ENCODE measurements at places on chromosomes 1 and 21.

DNA sequence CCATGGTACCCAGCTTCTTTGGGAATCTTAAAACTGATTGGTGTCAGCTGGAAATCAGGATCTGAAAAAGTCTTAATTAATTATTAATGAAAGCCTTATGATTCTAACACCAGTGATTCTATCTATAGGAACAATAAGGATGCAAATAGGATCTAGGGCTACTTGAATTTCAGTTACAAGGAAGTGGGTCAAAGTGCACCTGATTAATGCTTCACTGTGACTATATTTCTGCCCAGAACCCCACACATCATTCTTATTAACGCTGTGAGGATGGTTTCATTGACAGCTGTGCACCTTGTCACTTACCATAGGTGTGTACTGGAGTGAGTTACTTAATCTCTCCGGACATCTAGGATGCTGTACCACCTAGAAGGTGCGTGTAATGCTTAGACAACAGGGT, 99.8 kb upstream of the ETV3 start:
- no peak for DNase-seq

DNA sequence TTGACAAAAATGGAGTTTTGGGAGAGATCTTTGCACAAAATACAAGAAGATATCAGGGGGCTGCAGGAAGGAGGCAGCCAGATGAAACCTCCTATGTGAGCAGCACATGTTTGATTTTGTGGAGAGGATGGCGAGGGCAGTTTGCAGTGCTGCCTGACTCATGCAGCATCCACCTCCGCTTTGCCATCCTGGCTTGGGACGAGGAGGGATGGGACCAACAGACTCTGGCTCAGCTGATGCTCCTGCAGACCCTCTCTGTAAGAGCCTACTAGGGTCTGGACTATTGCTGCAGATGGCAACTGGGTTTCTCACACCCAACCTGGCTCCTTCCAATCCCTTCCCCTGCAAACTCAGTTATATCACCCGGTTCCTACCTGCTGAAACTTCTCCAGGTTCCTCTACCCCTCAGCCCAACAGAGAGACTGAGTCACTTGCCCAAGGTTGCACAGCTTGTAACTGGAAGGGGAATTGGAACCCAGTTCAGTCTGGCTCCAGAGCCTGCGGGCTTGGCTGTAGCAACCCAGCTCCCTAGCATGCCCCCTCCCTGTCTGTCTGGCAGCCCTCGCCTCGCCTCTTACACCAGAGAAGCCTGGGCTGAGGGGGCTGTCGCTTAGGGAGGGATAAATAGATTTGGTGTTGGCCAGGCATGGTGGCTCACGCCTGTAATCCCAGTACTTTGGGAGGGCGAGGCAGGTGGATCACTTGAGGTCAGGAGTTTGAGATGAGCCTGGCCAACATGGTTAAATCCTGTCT, 205.8 kb downstream of the PTPRU start:
- no peak for DNase-seq

GRCh38 chr1:87134061-87134460, 194.6 kb upstream of the LMO4 start:
- DNase-seq = no peak

- no peak for DNase-seq
These were observed 169.3 kb upstream of the NR5A2 start for GRCh38 chr1:199858171-199858570.

DNA sequence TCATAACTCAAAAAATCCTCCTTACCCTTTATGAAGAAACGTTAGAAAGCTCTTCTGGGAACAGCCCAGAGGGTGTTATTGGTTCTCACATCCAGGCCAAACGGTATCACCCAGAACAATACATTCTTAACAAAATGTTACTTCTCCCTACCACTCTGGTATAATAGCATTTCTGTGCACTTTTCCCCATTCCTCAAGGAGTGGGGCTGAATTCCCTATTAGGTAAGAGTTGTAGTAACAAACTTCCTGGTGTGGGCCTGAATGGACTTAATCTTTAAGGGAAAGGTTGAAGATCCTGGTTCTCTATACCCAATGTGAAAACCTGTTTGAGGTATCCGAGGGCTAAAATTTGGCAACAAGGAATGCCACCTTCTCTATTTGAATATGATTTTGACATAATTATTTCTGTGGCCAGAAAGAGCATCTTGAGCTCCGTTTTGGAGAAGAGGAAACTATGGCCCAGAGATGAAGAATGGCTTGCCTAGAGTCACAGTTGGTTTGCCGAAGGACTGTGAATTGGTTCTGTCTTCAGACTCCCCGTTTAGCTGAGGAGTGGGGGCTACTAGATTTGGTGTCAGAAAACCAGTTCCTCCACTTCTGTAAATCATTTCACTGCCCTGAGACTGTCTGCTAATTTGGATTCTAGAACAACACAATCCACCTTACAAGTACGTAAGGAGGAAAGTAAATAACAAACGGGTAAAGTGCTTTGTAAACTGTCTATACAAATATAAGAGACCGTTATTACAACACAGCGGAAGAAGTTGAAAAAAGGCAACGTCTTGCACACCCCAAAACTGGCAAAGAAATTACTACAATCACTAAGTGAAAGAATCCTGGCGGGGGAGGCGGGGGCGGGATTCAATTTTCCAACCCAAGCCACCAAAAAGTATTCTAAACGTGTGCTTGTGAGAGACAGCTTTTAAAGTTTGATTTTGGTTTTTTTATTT, 2.3 kb downstream of the ANP32E start:
- peak; percentile 15 for DNase-seq

DNA sequence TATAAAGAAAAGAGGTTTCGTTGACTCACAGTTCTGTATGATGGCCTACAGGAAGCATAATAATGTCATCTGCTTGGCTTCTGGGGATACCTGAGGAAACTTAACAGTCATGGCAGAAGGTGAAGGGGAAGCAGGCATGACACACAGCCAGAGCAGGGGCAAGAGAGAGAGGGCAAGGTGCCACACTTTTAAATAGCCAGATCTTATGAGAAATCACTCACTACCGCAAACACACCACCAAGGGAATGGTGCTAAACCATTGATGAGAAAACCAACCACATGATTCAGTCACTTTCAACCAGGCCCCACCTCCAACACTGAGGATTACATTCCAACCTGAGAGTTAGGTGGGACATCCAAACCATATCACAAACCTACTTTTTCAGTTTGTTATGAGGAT, 245.9 kb upstream of the SGIP1 start:
- DNase-seq = peak; percentile 43

GRCh38 chr1:202565890-202566602, 144.2 kb downstream of the SYT2 start:
- DNase-seq = no peak

GRCh38 chr1:152539901-152540300, 25.6 kb downstream of the CRCT1 start:
- DNase-seq = no peak

GRCh38 chr1:12756768-12757413, 10.9 kb downstream of the CFAP107 start:
- no peak for DNase-seq

DNA sequence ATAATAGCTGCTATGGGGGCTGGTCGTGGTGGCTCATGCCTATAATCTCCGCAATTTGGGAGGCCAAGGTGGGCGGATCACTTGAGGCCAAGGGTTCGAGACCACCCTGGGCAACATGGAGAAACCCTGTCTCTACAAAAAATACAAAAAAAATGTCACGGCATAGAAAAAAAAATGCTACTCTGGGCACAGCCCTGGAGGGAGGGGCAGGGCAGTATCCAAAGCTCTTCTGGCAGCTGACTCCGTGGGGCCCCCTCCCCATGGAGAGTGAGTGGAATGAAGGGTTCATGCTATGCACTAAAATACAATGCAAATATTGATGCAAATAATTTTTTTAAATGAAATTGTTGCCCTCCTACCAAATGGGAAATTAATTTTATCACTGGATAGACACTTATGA, 78.7 kb downstream of the DESI2 start:
- no peak for DNase-seq

DNA sequence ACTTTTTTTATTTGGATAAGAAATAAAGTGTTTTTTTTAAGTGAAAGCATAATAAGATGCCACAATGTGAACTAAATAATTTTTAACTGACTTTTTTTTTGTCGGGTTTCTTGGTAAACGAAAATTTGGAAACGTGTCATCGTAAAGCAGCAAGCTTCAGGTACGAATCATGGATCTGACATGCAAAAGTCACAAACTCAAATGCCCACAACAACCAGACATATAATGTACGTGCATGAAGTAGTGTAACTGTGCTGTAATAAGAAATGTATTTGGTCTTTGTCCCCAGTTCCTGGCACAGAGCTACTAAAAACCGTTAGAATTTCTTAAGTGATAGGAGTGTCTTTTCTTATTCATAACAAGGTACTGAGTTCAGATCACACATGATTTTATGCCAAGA, 44.3 kb upstream of the LRRC7 start:
- DNase-seq = no peak

DNA sequence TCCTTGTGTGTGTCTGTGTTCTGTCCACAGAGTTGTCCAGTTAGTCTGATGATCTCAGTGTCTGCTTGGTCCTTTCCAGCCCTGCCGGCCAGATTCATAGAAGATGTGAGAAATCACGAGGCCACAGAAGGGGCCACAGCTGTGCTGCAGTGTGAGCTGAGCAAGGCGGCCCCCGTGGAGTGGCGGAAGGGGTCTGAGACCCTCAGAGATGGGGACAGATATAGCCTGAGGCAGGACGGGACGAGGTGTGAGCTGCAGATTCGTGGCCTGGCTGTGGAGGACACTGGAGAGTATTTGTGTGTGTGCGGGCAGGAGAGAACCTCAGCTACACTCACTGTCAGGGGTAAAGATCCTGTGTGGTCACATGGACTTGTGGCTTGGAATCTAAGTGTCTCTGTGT, 95.8 kb downstream of the OBSCN start:
- DNase-seq = no peak

GRCh38 chr21:30336596-30336995, 898 bp downstream of the KRTAP27-1 start:
- no peak for DNase-seq

- DNase-seq = no peak
These were observed 98.6 kb downstream of the NAV1 start for GRCh38 chr1:201637282-201638079.

- DNase-seq = no peak
These were observed 41.4 kb upstream of the HMGN1 start for GRCh38 chr21:39390212-39390765.

DNA sequence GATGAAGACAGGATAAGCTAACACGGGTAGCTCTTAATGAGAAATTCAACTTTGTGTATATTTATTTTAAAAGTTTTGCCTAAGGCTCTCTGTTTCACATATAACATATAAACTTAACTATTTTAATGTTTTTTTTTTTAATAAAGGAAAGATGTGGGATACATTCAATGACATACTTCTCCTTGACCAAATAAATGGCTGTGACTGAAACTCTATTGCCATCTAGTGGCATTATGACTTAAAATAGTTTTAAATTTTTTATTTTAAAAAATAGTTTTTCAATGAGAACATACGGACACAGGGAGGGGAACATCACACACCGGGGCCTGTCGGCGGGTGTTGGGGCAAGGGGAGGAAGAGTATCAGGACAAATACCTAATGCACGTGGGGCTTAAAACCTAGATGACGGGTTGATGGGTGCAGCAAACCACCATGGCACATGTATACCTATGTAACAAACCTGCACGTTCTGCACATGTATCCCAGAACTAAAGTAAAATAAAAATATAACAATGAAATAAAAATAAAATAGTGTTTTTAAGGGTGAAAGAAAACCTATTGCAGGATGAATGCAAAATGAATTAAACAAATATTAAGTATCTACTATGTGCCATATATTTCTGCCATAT, 83.4 kb downstream of the LYST start:
- peak; percentile 15 for DNase-seq

DNA sequence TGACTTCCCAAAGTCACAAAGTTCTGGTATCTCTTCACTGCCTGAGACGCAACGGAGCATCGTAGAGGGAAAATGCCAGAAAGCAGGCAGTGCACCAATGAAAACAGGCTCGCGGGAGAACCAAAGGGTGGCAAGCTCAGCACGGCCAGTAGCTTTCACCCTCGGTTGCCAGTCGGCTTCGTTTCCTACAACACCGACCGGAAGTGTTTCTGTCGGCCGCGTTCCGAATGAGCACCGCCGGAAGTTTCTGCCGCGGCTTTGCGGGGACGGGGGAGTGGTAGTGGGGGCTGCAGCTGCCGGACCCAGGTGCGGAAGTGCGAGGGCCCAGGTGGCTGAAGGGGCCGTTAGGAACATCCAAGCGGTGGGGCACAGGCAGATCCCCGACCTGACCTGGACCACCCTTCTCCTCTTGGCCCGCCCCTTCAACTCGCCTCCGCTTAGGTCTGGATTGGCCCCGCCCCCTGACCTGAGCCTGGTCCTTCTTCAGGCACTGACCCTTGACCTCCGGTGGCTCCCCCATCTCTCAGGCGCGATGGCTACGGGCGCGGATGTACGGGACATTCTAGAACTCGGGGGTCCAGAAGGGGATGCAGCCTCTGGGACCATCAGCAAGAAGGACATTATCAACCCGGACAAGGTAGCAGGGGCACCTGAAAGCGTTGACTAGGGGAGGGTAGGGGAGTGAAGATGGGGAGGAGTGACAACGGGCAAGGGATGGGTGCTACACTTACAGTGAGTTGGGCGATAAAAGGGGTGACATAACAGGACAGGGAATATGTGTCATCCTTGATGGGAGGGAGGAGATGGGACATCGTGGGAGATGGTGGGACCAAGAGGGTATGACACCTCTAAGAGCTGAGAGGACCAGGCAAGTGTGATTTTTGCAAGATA, at the start of gene DMAP1:
Gene DMAP1, plus strand, starts transcription at position 250 of the 891 bp plus-strand sequence. Its CDS starts 283 bp downstream, at position 533.
- DNase-seq = peak; percentile 88

- no peak for DNase-seq
These were observed 109.2 kb downstream of the OSBPL9 start for GRCh38 chr1:51726051-51726450.

DNA sequence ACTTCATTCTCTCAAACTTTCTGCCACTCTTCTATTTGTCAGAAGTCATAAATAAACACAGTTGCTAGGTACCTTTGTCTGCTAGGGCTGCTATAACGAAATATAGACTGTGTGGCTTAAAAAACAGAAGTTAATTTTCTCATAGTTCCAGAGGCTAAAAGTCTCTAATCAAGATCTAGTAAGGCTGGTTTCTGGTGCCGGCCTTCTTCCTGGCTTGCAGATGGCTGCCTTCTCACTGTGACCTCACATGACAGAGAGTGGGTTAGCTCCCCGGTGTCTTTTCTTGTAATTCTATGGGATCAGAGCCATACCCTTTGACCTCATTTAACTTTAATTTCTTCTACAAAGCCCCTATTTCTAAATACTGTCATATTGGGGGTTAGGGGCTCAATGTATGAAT, 5.9 kb downstream of the PDC start:
- DNase-seq = no peak

DNA sequence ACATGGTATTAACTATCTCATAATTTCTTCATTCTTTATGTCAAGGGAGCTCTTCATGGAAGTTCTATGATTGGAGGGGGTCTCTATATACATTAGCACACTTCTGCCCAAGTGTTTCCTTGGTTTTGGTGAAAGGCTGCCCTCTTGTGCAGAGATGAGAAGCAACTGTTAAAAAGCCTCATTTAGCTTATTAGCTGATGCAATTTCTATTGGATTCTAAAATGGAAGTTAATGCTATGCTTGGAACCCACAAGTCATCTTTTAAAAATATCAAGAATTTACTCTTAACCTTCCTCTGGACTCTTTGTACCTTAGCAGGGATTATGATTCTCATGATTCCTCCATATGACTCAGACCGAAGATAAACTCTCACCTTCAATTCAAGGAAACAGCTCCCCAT, 328.9 kb downstream of the PTBP2 start:
- no peak for DNase-seq
